WTC11 (cell line): ENCODE measurements at places on chromosomes 11 and 22. TPM values are rescaled to one million over a fixed set of nuclear protein-coding genes. Genes with fewer than 3 reads are reported as not detected.

Gene TEX12
- total RNA-seq: not detected in 3 replicates

Gene OR6A2
- 0.07 to 0.27 TPM (median 0.07 TPM) in 3 replicates for total RNA-seq

Gene ADAMTS8
- 9.9 to 10.4 TPM (median 10.2 TPM) in 3 replicates for total RNA-seq

Gene OR52N2
- total RNA-seq: 0.25 to 0.34 TPM in 2 of 3 replicates, not detected in the other

Gene MMP3
- total RNA-seq: not detected in 3 replicates

Gene ART5
- total RNA-seq: 4.5 to 8.7 TPM (median 8.1 TPM) in 3 replicates

Gene TMEM25
- 19.1 to 21.6 TPM (median 19.7 TPM) in 3 replicates for total RNA-seq

Gene DEFB131B
- total RNA-seq: not detected in 3 replicates

Gene FOLH1
- total RNA-seq: not detected in 3 replicates

DNA sequence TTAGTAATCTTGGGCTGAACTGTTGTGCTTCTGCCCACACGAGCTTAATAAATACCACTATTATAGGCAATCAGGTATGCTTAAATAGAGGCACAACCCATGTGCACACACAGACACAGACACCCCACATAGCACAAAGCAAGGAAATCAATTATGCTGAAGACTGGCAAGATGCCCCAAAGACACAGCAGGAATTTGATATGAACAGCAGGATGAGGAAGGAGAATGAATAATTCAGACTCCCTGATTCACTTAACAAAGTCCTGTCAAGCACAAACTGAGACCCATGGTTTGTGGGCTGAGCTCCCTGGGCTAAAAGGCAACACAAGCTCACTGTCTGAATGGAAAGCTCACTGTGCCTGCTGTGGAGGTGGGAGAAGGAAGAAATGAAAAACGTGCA is 42.5 kb downstream of the RBFOX2 start:
- DNase-seq: no peak

DNA sequence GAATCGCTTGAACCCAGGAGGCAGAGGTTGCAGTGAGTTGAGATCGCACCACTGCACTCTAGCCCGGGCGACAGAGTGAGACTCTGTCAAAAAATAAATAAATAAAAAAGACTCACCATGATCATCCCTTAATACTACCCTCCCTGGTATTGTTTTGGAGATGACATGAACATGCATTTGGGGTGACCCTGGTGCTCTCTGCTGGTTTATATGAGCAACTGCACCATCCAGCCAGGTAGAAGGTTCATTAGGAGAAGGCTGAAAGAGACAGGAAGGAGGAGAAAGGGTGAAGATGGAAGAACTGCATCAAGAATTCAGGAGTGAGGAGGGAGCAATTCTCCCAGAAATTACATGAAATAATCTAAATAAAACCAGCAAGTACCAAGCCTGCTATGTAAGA is 37.8 kb downstream of the SLC5A1 start:
- DNase-seq: peak; percentile 27

- no peak for DNase-seq
Observed at GRCh38 chr11:104442321-104442720, 278.4 kb upstream of the PDGFD start.

DNA sequence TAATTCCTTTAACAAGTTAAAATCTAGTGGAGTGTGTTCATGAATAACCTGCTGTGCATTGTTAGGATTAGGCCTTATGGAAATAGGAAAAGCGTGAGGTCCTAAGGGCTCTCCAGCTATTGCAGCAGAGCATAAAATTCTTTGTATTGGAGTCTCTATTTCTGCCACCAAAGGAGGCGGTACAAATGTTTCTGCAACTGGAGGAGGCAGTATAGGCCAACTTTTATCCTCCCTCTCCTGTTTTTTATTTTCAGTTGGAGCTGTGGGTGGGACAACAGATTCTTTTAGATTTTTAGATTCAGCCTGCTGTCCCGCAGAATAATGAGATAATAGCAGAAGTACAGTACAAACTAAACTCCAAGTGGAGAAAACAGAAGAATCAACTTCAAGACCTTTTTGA is 26.2 kb downstream of the OR10A6 start:
- DNase-seq: no peak

DNA sequence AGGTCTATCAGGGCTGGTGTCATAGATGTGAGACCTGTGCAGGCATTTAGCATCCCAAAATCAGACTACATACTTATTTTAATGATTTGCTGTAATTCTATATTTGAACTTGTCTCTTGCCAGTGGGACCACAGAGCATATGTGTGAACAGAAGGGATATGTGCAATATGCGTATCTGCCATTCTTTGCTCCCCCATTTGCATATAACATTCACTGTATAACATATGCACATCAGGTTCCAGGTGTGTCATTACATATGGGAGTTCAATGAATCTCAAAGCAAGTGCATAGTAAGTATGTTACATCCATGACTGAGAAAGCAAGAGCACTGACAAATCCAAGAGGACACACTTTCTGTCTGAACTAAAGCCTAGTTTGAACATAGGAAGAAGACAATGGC is 1115.1 kb upstream of the CNTN5 start:
- no peak for DNase-seq

GRCh38 chr22:40485813-40486667 is 115.6 kb downstream of the SGSM3 start:
- DNase-seq: no peak

DNA sequence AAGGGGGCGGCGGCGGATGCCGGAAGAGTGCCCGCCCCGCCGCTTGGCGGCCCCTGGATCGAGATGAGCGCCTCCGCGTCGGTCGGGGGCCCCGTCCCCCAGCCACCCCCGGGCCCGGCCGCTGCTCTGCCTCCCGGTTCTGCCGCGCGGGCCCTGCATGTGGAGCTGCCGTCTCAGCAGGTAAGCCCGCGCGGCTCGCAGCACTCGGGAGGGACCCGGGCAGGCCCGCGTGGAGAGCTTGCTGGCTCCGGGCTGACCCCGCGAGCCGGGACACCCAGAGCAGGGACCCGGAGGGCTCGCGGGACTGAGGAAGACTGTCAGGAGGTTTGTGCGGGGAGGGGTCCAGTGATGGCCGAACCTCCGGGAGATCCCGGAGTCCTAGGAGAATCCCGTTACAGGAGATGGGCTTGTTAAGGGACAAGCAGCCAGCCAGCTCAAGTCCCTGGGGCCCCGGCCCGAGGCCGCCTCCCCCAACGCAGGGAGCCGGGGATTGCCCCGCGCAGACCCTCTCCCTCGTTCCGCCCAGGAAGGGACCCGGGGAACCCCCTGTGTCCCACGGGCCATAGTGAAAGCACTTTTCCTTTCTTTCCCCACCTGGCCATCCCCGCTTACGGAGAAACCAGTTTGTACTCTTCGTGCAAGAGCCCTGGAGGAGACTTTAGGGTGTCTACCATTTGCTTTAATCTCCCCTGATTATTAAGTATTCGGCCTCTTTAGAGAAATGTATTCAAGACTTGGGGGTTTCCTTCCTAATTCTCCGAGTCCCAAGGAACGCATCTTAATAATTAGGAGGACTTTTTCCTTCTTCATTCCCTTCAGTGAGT is 547 bp downstream of the UVRAG start:
- peak; percentile 40 for DNase-seq

GRCh38 chr11:112408517-112408916 is 147.9 kb upstream of the PLET1 start:
- peak; percentile 45 for DNase-seq

- DNase-seq: no peak
Observed at GRCh38 chr11:125446279-125446678, 49.8 kb downstream of the FEZ1 start.

- no peak for DNase-seq
Observed at GRCh38 chr22:37896181-37896592, 9.9 kb upstream of the MICALL1 start.

DNA sequence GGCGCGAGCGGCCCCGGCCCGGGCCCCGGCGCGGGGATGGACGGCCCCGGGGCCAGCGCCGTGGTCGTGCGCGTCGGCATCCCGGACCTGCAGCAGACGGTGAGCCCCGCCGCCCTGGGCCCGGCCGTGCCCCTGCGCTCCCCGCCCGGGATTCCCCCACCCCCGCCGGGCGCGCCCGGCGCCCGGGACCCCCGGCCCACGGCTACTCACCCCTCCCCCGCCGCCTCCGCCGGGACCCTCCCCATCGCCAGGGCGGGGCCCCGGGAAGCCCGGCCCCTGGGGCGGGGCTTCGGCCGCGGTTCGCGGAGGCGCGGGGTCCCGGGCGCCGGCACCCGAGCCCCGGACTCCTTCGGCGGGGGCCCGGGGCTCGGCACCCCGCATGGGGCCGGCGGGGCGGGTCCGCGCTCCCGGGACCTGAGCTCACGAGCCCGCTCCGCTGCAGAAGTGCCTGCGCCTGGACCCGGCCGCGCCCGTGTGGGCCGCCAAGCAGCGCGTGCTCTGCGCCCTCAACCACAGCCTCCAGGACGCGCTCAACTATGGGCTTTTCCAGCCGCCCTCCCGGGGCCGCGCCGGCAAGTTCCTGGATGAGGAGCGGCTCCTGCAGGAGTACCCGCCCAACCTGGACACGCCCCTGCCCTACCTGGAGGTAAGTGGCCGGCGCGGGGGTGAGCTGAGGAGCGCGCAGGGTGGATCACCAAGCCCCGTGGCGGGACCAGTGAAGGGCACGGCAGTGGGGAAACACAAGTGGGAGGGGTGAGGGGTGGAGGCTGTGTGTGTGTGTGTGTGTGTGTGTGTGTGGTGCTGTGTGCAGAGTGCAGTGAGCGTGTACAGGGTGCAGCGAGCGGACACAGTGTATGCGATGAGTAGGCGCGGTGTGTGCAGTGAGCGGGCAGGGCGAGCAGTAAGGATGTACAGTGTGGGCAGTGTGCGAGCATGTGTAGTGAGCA is 2.3 kb downstream of the SHANK3 start:
- DNase-seq: peak; percentile 90

DNA sequence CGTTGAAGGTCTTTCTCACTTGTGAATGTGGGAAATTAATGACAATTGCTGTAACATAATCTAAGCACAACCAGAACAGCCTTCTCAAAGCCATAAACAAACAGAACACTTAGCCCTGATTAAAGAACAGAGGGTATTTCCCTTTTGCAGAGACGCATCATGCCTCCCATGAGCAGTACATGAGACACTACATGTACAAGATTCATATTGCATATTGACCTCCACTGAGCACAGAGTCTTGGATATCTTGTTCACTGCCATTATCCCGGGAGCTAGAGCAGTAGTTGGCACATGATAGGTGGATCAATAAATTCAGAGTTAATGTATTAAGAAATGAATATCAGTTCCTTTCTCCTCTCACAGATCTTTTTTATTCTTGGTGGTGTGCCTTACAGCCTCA is 1194.3 kb upstream of the TENM4 start:
- no peak for DNase-seq

DNA sequence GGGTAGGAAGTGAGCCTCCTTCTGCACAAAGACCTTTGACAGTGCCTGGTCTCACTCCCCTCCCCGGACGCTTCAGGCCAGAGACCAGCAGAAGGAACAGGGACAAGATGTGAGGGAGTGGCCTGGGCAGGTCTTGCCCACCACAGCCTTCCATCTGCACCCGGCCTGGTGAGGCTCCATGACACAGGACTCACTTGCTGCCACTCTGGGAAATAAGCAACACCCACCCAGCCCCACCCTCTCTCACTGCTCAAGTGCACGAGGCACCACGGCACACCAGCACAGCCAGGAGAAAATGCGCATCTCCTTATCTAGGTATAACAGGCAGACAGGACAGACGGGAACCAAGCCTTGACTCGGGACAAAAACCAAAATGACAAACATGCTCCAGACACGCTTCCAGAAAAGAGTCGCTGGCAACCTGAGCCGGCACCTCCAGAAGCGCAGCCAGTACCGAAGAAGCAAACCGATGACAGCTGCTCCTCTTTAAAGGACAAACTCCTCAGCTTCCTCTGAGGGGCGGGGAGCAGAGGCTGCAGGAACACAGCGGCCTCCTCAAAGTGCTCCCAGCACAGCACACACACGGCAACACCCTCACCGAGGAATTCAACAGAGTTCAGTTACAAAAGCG is 41.7 kb downstream of the BRD1 start:
- no peak for DNase-seq

DNA sequence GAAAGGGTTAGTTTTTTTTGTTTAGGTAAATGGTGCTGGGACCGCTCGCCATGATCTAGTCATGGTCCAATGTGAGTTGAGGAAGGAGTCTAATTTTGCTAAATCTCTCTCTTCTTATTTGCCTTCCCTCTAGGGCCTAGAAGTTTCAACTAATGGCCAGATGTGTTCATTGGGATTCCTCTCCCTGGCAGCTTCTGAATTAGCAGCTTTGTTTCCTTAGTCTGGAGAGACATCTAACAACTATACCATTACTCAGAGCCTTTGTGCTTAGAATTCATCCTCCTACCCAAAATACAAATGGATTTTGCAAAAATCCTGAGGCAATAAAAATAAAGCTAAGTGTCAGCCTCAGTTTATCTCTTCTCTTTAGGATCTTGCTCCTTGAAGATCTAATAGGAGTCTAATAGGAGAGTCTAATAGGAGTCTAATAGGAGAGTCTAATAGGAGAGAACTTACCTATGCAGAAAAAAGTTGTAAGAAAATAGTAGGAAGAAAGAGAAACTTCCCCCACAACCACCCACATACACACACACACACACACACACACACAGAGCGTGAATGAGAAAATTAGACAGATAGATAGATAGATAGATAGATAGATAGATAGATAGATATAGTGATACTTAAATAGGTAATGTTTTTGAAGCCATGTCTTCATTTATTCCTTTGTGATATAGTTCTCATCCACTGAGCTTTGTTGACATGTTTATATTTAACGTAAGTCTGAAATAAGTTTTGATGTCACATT is 980.5 kb upstream of the CNTN5 start:
- no peak for DNase-seq

DNA sequence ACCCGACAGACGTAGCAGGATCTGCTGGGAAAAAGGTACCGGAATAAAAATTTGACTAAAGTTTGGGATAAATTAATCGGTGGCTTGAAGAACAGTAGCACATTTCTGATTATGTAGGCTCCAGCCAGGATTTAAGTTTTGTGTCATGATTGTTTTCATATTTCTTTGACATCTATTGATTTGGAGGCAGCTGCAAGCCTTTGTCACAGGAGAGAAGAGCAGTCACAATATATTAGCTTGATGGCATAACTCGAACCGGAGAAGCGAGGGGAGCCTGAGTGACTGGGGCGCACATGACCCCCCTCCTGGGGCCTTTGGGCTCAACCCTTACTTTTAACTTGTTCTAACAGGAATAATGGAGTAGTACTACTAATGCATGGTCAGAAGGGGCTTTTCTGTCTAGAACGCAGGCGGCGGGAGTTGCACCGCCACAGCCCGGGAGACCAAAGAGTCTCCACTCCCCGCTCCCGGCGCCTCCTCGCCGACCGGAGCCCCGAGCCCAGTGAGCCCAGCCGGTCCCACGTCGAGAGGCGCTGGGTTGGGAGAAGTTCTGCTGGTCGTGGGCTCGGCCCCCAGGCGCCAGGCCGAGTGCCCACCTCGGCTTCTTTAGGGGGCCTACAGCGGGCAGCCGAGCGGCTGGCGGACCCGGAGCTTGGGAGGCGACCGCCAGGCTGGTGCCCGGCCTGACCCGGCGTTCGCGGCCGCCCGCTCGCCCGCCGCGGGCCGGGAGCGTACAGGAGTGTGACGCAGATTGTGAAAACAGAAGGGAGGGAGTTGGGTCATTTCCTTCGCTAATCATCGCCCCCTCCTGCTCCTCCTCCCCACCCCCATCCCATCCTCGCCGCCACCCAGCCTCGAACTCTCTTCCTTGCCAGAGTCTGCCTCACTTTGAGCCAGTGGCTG is 15.7 kb upstream of the PAX6 start:
- no peak for DNase-seq
